ENCODE measurements at places on chromosomes 7 and 10. TPM values are rescaled to one million over a fixed set of nuclear protein-coding genes. Genes with fewer than 3 reads are reported as not detected.

Gene SMURF1
- total RNA-seq: 25.9 TPM

Gene NRCAM
- total RNA-seq: 171 TPM

Gene PHYHIPL
- total RNA-seq: 46.2 TPM

Gene ZCWPW1
- 2.9 TPM for total RNA-seq

Gene PPP1R3C
- 69.8 TPM for total RNA-seq

Gene C10orf120
- total RNA-seq: not detected

All from camera-type eye (tissue), 1 donor.